ENCODE measurements at places on chromosomes 7 and 10. TPM values are rescaled to one million over a fixed set of nuclear protein-coding genes. Genes with fewer than 3 reads are reported as not detected.

Gene DGKI
- total RNA-seq, result 21.5 TPM

Gene HPS6
- 18.3 TPM for total RNA-seq

Gene ARHGEF35
- total RNA-seq, result 2.6 TPM

Gene PLXNA4
- total RNA-seq, result 29.7 TPM

Gene ACTL6B
- 35.2 TPM for total RNA-seq

Gene CLDN4
- 0.20 TPM for total RNA-seq

Gene CCL24
- not detected for total RNA-seq

Gene INMT
- 5.6 TPM for total RNA-seq

Gene P4HA1
- total RNA-seq, result 88.0 TPM

Gene MYPN
- total RNA-seq, result 0.06 TPM

Gene SPDYE6
- total RNA-seq, result not detected

Gene FAM20C
- 17.1 TPM for total RNA-seq

Gene INHBA
- 2.9 TPM for total RNA-seq

Gene MSMB
- not detected for total RNA-seq

Gene CPXM2
- total RNA-seq, result 29.3 TPM
